Right lung (tissue), 10 donors: ENCODE measurements at places on chromosomes 11 and 22.

GRCh38 chr11:15793043-15793996, 563.0 kb downstream of the SOX6 start:
- DNase-seq: no peak

- DNase-seq: no peak
These were observed 3.6 kb downstream of the MMP1 start for GRCh38 chr11:102794382-102794781.

GRCh38 chr11:21908211-21908610, 284.7 kb upstream of the ANO5 start:
- DNase-seq: no peak

DNA sequence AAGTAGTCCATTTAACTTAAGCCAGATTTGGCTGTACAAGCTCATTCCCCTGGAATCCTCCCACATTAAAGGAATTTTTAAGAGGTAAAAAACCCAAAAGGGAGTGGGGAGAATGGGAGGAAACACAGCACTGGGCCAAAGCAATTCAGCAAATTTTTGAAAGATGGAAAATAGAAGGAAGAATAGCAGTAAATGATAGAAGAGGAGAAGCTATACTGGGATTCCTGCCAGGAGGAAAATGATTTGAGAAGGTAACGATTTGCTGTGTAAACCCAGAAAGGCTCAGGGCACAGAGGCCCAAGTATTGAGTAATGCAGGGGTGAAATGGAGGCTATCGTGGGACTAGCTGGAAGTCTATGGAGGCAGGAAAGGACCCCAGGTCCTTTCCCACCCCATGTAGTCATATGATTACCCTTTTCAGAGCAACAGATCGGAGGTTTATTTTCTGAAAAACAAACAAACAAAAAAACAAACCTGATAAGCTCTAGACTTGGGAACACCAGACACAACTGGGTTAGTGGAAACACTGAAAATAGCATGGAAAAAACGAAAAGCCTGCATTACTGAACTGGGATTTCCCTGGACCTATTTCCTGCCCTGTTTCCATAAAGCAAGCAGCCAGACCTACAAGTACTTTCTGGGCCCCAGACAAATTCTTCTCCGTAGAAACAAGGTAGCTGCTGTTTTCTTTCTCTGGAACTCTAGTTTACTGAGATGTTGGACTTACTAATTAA, 140.0 kb downstream of the SWAP70 start:
- DNase-seq: no peak

- peak; percentile 4 for DNase-seq
These were observed 49.2 kb downstream of the CNTN5 start for GRCh38 chr11:99069856-99070444.

DNA sequence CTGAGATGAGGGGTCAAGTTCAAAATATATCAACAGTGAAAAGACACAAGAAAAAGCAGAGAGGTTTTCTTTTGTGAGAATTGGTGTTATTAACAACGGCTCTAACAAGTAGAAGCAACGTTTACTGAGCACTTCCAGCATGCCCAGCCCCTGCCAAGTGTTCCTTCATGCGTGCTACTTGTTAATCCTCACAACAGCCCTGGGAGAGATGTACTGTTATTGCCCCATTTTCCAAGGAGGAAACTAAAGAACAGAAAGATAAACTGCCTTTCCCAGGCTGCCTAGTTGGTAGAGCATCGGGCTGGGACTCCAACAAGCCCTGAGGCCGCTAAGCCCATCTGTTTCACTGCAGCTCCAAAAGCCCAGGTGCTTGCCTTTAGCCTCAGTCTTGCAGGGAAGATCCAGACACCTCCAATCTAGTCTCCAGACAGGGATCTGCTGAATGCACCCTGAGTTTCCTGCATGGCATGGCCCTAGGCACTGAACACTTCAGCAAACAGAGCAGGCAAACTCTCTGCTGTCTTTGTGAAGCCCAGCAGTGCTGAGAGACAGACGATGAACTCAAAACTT, 25.5 kb downstream of the SPATA19 start:
- DNase-seq: no peak

DNA sequence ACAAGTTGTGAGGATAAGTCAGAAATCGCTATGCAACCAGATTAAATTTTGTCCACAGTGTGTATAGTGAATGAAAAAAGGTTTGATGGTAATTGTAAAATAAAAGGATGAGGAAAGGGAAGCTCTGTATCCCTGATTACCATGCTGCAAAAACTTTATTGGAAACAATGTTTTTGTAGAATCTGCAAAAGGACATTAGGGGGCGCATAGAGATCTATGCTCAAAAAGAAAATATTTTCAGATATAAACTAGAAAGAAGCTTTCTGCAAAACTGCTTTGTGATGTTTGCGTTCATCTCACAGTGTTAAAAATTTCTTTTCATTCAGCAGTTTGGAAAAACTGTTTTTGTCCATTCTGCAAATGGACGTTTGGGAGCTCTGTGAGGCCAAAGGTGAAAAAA, 390.5 kb downstream of the OR4C45 start:
- no peak for DNase-seq

GRCh38 chr11:115430345-115430744, 73.9 kb downstream of the CADM1 start:
- no peak for DNase-seq

DNA sequence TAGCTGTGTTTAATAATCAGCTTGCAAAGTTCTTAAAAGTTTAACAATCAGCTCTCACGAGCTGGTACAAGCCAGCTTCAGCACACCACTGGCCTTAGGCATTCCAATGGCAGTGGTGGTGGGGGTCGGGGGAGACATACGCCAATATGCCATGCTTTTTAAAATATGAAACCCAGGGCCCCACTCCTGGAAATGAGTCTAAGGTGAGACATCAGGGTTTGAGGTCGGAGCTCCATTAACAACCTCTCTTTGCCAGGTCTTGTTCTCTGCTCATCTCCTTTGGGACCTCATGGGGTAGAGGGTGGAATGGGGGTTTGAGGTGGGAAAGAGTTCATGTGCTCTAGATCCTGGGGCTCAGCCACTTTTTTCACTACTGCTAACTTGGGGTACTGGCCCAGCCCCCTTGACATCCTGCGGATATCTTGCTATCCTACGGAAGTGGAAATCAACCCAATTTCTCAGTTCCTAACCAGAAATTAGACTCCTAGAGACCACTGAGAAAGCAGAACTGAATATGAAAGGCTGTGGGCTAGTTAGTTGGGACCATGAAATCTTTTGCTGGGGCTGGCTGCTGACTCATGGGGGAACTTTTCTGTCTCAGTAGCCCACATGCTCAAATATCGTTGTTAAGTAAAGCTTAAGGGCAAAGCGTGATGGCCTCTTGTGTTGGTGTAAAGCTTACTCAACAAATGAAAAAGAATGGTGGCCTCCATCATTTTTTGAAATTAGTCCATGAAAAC, 90.1 kb downstream of the PDHX start:
- DNase-seq: no peak

- no peak for DNase-seq
These were observed 19.7 kb upstream of the APOL3 start for GRCh38 chr22:36180038-36180880.

GRCh38 chr11:44301564-44302271, 8.2 kb downstream of the ALX4 start:
- DNase-seq: no peak

DNA sequence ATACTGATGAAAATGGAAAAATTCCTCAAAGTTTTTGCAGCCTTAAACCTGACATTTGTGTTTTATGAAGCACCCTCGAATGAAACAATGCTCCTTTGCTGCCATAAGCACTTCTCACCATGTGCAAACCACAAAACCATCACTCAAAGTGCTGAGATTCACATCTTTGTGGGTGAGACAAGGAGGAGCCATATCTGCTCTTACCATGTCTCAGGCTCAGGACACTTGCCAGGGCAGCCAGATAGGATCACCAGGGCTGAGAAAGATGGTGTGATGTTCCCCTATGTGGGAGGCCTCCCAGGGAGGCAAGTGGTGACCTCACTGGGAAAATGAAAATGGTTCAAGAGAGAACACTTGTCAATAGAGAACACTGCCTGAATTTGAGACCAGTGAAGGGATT, 120.4 kb downstream of the CCDC34 start:
- no peak for DNase-seq

- DNase-seq: no peak
These were observed 72.0 kb downstream of the MICAL3 start for GRCh38 chr22:17952273-17952801.

DNA sequence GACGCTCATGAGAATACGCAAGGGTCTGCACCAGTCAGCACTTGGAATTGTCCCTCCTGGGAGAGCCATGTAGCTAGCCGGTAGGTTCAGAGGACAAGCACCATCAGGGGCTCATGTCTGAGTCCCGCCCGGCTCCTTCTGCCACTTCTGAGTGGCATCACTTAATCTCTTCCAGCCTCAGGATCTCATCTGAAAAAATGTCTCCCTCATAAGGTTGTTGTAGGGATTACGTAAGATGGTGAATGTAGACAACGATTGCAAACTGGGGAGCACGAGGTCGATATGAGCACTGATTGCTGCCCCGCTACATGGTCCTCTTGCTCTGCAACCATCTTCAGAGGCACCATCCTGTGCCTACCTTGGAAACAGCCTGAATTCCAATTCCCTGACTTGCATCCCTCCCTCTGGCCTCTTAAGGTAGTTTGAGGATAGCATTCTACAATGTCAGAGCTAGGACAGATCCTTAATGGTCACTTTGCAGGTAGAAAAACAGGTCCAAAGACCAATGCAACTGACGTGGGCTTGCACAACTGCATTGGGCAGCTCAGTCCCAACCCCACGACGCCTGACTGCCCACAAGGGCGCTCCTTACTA, 115.8 kb upstream of the TMEM45B start:
- no peak for DNase-seq

- DNase-seq: no peak
These were observed 58.0 kb downstream of the MCM5 start for GRCh38 chr22:35457729-35458546.

GRCh38 chr11:61747192-61747966, 5.1 kb upstream of the MYRF start:
- DNase-seq: no peak

DNA sequence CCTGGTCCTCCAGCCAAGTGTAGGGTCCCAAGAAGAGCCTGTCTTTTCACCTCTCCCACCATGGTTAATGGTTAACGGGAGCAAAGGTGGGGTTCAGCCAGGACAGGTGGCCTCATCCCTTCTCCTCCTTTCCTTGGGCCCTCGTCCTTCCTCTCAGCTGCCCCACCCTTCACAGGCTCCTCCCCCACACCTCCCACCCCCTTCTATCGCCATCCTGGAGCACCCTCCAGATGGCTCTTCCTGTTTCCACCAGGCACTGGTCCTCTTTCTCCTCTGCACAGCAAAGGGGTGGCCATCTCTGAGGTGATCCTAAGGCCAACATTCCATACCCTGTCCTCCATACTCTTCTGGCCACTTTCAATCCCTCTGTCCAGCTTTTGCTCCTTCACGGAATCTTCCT, 48.9 kb downstream of the SLC22A12 start:
- DNase-seq: no peak

GRCh38 chr11:13423372-13423771, 39.6 kb downstream of the BTBD10 start:
- DNase-seq: no peak

DNA sequence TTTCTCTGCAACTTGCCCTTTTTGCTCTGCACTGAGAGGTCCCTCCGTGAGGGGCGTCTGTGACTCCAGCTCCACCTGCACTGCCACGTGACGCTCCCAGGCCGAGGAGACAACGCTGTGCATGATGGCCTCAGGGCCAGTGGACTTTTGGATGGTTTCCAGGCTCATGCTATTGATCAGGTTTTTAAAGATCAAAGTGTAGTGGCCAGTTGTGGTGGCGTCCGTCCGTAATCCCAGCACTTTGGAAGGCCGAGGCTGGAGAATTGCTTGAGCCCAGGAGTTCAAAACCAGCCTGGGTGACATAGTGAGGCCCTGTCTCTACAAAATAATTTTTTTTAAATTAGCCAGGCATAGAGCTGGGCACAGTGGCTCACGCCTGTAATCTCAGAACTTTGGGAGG, 16.1 kb downstream of the RPL3 start:
- DNase-seq: no peak

- DNase-seq: no peak
These were observed 509.0 kb downstream of the DLG2 start for GRCh38 chr11:85118151-85118550.

DNA sequence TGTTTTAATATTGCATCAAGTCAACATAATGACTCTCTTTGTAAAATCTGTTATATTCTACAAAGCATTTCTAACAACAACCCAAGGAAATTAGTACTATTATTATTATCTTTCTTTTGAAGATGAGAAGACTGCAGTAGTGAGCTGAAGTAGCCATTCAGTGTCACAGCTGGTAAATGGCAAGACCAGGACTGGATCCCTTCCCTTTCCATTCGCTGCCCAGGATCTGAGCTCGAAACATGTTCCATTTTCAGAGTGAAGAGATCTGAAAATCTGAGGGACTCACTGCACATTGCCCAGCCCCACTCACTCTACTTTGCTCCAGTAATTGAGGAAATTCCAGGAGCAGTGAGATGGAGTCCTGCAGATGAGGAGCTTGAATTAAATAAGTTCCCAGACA, 240.0 kb upstream of the BLID start:
- DNase-seq: no peak

- no peak for DNase-seq
These were observed 41.8 kb upstream of the ZBTB16 start for GRCh38 chr11:114017723-114018122.

- DNase-seq: no peak
These were observed 27.8 kb downstream of the LRP5 start for GRCh38 chr11:68340003-68340767.

DNA sequence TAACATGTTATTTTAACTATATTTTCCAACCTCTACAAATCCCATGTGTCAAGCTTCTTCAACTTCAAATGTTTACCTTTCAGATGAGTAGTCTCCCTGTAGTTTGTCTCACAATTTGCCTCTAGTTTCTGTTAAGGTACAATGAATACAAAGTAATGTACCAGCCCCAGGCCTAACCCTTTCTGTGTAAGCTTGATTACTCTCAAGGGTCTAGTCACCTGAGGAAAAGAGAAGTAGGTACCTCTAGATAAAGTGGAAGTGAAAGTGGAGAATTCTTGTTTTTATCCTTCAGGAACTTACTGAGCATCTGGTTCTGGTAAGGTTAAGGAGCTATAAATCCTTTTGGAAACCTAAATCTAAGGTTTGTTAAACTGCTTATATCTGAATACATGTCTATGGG, at the start of gene OR51A7:
Gene OR51A7, plus strand, starts transcription at position 300 of the 400 bp plus-strand sequence. CDS start 3,587 bp downstream, outside the sequence.
- no peak for DNase-seq

DNA sequence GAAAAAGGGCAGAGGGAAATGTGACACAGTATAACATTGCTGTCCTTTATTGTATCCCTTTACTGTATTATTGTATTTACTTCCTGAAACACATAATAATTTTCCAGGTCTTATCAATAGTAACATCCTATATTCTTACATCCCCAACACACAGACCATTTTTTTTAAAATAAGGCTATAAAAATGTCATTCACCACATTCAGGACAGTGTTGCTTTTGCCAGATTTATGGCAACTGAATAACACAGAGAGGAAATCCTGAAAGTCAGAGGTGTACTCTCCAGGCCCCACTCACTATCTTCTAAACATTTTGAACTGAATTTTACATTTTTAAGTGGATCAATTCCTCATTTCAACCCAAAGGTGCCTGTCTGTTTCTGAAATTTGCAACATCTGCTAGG, 104.8 kb upstream of the MTMR2 start:
- no peak for DNase-seq

- DNase-seq: no peak
These were observed 4.4 kb downstream of the NAGA start for GRCh38 chr22:42066126-42066761.
